ENCODE measurements at places on chromosomes 2 and 18.

DNA sequence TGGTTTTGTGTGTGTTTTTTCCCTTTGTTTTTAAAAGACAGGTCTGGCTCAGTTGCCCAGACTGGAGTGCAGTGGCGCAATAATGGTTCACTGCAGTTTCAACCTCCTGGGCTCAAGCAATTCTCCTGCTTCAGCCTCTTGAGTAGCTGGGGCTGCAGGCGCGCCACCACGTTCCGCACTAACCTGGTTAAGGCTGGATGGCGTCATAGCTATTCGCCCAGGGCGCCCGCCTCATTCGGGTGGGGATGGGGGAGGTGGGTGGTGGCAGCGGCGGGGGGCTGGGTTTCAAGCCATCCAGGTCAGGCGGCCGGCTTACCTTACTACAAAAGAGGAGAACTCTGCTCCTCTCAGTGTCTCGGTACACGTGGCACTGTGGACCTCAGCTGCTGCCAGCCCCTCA lies 42.8 kb downstream of the EEF1B2 start:
- DNase-seq = no peak

DNA sequence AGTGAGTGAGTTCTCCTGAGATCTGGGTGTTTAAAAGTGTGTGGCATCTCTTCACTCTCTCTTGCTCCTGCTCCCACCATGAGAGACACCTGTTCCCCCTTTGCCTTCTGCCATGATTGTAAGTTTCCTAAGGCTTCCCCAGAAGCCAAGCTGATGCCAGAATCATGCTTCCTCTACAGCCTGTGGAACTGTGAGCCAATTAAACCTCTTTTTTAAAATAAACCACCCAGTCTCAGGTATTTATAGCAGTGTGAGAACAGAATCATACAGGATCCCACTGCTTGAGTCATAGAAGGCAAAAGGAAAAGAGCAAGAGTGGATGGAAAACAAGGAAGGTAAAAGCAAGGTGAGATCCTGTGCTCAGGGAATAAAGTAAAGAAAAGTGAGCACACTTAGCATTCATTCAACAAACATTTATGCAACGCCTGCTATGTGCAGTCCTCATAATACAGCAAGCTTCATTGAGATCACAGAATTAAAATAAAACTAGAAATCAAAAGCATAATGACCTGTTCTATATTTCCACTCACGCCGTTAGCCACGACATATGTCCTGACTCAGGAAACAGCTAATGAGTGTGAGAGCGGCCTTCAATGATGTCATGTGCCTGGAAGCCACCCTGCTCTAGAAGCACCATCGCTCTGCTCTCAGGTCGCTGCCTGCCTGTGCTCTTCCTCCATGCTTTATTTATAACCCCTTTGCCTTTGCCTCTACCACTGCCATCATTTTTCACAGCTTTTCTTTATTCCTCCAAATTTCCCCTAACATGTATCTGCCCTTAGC lies 11.3 kb upstream of the COPS8 start:
- DNase-seq = no peak

GRCh38 chr2:84115173-84115857 lies 343.8 kb downstream of the SUCLG1 start:
- DNase-seq = no peak

DNA sequence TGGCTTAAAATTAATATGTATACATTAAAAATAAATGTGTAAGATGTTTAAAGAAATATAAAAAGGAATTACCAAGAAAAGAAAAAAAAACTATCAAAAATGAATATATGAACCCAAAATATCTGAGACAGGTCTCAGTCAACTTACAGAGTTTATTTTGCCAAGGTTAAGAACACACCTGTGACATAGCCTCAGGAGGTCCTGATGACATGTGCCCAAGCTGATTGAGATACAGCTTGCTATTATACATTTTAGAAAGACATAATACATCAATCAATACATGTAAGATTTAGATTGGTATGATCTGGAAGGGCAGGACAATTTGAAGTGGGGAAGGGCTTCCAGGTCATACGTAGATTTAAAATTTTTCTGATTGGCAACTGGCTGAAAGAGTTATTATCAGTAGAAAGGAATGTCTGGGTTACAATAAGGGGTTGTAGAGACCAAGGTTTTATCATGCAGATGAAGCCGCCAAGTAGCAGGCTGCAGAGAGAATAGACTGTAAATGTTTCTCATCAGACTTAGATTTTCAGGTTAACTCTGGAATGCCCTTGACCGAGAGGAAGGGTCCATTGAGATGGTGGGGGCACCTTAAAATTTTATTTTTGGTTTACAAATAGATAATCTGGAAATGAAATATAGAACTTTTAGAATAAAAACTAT lies 74.7 kb downstream of the EXOC6B start:
- no peak for DNase-seq

DNA sequence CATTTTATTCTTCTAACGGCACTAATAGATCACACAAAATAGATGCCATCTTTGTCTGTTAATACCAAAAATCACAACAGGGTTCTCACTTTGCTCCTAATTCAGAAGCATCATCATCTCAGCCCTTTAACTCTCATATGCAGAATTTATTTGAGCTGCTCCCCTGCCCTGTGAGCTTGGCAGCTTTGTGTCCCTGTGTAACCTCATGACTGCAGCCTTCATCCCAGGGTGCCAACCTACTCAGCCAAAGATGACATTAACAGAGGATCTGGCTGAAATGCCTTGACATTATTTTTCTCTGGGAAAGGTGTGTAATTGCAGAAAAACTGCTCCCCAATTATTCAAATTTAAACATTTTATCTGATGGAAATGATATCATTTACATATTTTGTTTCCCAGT lies 319.4 kb downstream of the NRXN1 start:
- DNase-seq = no peak

DNA sequence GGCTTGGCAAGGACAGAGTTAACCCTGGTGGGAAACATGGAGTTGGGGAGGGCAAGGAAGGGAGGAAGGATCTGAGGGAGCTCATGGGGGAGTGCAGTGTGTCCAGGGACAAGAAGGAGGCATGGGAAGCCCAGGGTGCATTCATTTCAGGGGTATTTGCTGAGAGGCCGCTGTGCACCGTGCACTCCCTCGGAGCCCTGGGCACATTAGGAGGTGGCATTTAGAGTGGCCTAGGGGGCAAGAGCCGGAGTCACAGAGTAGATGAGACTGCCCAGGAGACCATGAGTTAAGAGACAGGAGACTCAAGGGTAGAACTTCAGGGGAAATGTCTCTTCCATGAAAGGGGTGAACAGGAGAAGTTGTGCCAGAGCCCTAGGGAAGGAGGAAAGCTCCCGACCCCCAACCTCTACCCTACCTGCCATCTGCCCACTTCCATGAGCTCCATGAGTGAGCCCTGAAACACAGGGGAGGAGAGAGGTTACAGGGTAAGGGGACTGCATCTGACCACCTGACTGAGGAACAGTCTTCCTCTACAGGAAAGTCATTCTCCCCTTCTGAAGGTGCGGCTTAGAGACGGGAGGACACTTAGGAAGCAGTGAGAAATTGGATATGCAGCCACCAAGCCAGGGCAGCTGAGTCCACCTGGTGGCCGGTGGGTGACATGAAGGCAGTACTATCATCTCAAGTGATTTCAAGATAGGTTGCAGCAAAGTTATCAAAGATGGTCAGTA lies 58.5 kb upstream of the COPS8 start:
- DNase-seq = no peak

DNA sequence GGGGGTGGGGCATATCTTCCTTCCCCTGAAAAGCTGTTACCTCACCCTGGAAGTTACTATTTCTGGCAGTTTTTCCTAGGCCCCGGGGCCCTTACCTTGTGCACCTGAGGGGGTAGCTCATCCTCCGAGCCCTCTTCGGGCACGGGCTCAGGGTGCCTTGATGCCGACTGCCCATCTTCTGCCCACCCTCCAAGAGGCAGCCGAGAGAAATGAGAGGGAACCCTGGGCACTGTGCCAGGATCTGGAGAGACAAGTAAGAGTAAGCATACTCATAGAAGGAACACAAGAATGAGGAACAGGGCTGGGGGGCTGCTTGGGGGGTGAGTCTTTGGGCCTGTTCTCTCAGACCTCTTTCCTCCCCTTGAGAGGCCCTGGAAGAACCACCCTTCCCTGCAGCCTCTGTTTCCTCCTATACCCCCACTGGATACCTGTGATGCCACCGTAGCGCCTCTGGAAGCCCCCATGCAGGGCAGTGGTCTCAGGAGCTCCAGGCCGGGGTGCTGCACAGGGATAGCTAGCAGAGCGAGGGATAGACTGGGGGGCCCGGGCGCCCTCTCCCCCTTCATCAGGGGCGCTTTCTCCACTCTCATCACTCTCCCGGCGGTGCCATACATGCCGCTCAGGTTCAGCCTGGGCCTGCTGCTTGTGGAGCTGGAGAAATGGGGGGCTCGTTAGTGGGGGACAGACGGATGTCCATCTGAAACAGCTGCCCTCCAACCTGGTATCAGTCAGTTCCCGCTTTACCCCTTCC lies 2.1 kb upstream of the ABCB6 start:
- DNase-seq = no peak

DNA sequence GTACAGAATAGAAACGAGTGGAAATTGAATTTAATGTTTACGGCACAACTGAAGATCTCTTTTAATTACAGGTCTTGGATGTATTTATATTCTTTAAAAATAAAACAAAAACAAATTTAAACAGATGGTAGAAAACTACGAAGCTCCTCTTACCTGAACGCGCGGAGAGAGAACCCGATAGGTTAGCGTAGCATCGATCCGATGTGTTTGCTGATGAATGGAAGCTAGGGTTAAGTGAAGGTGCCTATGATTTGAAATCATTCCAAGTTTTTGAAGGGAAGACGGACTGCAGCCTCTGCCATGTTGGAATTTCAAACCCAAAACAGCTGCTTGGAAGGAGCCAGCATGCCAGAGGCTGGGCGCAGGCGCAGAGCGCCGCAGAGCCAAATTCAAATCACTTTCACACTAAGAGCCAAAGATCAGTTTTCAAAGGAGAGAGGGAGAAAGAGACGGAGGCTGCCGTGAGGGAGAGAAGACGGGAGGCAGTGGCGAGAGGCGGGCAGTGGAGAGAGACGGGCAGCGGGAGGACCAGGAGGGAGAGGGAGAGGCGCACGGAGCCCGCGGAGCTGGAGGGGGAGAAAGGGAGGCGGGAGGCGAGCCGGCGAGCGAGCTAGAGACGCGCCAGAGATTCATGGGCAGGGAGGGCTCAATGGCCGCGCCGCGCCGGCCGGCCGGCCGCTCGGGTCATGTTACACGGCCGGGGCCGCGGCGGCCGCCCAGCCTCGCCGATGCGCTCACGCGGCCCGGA lies at the start of gene FIGN:
Gene FIGN, minus strand, starts transcription at position 324 of the 748 bp plus-strand sequence. CDS start 1,081 bp downstream, outside the sequence.
- DNase-seq = no peak

DNA sequence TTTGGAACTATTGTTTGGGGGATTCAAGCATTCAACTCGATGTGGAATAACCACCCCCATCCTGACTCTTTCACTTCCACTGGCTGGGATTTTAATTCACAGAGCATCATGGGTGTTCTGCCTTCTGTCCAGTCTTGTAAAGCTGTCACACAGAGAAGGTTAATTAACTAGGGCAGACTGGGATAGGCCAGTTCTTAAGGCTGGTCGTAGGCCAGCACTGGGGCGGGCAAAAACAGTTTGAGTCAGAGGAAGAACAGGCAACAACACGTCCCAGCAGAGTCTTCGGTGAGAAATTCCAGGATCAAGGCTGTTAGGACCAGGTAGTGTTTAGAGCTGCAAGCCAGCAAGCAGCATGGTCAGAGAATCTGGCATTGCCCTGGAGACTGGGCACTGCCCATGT lies 4.0 kb upstream of the RNF152 start:
- no peak for DNase-seq

All from stimulated activated CD8-positive, alpha-beta memory T cell treated with anti-CD3 and anti-CD28 coated beads, Interleukin-15, amount 100 ng/mL, for 24 hours (primary cell).